ENCODE measurements at places on chromosomes 4 and X.

- DNase-seq = no peak
These were observed 41.3 kb upstream of the ANK2 start for GRCh38 chr4:113008135-113008534.

GRCh38 chrX:120140293-120140981, 18.0 kb upstream of the RHOXF2 start:
- no peak for DNase-seq

DNA sequence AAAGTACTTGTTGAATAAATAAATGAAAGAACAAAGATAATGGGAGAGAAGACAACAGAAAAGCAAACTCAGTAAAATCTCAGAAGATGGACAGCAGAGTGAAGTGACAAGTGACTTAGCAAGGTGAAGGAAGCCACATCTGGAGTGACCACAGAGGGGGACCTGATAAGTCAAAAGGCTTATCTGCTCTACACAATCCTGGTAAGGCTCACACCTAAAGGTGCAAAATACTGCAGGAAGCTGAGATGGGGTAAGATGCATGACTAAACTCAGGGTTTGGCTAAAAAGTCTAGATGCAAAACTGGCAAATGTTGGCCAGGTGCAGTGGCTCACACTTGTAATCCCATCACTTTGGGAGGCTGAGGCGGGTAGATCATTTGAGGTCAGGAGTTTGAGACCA, 22.2 kb downstream of the TRMT2B start:
- DNase-seq = no peak

DNA sequence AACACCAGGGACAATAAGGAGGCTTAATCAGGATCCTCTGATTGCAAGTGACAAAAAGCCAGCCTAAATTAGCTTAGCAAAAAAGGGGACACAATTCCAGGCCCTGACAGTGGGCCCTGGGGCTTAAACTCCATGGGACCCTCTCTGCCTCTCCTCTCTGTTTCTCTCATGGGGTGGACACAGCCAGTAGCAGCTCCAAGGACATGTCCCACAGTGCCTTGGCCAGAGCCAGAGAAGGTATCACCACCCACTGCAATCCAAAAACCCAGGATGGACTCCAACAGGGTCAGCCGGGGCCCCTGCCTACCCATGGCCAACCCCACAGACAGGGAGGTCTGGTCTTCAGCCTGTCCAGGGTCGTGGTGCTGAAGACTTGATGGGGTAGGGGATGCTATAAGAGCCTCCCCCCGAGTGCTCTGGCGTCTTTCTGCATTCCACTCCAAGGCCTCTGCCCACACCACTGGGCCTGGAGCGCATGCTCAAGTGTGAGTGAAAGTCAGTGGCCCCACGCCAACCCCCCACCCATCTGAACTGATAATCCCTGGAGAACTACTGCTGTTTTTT, 19.7 kb upstream of the PPP2R2C start:
- DNase-seq = no peak

DNA sequence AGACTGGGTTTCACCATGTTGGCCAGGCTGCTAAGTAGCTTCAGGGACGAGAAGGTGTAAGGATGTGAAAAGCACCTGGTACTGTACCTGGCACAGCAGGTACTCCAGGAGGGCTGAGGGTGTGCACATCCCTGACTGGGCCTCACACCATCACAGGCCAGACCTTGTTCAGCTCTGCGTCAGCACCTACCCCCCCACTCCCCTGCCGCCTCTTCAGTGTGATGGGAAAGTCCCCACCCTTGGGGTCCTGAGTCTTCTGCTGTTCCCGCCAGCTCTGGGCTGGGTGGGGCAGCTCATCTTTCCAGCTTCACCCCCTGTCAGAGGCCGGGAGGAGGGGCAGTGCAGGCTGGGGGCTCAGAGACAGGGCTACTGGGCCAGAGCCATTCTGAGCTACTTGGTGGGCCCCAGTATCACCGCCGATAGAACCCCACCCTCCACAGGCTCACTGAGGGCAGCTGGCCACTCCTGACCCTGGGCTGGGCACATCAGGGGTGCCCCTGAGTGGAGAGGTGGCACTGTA, 6.7 kb upstream of the SH3BP2 start:
- DNase-seq = peak; percentile 72

GRCh38 chrX:53234484-53234883, 9.5 kb upstream of the KDM5C start:
- DNase-seq = no peak
